ENCODE measurements at places on chromosomes 2 and 18.
A peak's percentile ranks its signal among the peaks of the same experiment; 100 is the strongest.

GRCh38 chr2:235399895-235400294 is 93.9 kb upstream of the AGAP1 start:
- DNase-seq: no peak

GRCh38 chr2:201798252-201798913 is 8.0 kb upstream of the CDK15 start:
- no peak for DNase-seq

GRCh38 chr2:202014318-202014717 is 19.3 kb upstream of the FZD7 start:
- no peak for DNase-seq

DNA sequence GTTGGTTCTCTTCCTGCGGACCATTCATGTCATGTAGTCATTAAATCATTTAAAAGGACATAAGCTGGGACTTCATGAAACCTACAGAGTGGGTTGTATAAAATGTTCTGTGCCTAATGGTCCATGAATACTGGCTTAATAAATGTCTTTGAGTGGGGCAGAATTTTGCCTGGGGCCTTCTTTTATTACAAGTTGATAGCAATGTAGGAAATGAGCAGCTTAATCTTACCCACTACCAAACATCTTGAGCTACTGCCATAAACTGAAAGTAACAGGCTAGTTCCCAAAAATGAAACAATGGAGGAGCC is 130.9 kb downstream of the TMEM17 start:
- no peak for DNase-seq

DNA sequence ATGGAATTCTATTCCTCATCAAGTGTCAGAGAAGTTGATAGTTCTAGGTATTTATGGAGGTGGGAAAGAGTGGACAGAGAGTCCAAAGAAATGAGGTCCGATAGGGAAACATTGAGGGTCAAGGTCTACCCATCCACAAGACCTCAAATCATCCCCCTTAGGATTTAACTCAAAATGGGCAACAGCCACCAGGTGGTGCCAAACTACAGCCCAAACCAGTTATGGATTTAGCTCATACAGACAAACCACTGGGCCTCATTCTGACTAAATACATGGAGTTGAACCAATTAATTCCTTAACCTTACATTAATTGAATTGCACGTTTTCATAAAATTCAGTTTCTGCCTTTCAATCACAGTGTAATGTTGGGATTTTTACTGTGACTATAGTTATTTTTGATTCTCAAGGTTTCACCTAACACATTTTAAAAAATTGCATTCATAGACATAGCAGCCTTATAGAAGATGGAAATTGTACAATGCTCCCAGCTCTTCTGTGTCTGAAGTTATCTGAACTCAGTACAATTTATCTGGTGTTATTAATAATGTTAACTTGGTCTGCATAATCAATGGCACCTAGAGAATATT is 98.2 kb upstream of the HNMT start:
- peak; percentile 54 for DNase-seq

DNA sequence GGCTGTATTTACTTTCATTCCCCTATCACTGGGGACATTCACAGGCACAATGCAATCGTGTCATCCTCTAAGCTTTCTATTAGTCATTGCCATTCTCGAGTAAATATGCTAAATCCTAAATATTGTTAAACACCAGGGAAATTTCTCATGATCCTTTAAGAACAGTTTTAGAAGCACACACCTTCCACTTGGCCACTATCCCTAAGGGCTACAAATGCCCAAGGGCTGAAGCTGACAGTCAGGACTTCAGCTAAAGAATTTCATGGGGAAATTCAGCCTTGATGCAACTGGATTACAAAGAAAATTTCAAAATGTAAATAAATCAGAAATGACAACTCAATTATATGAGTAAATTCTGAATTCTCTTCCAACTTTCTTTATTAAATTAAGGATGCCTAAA is 163.1 kb upstream of the PID1 start:
- no peak for DNase-seq

DNA sequence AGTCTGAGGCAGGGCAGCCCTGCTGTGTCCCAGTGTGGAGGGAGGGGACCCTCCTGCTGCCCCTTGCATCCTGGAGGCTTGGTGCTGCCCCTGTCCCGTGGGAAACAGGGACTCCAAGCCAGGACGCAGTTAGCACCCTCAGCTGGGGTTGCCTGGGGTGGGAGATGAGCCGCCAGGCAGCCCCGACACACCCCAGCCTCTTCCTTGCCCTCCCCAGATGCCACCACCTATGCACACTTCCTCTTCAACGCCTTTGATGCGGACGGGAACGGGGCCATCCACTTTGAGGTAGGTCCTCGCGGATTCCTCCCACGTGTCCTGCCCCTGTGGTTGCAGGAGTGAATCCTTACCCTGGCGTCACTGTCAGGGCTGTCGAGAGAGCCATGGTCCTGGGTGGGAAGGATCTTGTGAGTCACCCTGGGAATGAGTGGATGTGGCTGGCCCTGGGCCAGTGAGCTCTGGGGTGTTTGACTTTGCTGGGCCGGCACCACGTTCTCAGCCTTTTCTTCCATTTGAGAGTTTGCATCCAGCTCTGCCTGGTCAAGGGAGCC is 27.5 kb upstream of the FAHD2A start:
- DNase-seq: no peak

GRCh38 chr18:46310675-46311345 is 206.6 kb downstream of the HAUS1 start:
- DNase-seq: no peak

- no peak for DNase-seq
Observed at GRCh38 chr2:189144700-189145211, 34.8 kb downstream of the COL5A2 start.

DNA sequence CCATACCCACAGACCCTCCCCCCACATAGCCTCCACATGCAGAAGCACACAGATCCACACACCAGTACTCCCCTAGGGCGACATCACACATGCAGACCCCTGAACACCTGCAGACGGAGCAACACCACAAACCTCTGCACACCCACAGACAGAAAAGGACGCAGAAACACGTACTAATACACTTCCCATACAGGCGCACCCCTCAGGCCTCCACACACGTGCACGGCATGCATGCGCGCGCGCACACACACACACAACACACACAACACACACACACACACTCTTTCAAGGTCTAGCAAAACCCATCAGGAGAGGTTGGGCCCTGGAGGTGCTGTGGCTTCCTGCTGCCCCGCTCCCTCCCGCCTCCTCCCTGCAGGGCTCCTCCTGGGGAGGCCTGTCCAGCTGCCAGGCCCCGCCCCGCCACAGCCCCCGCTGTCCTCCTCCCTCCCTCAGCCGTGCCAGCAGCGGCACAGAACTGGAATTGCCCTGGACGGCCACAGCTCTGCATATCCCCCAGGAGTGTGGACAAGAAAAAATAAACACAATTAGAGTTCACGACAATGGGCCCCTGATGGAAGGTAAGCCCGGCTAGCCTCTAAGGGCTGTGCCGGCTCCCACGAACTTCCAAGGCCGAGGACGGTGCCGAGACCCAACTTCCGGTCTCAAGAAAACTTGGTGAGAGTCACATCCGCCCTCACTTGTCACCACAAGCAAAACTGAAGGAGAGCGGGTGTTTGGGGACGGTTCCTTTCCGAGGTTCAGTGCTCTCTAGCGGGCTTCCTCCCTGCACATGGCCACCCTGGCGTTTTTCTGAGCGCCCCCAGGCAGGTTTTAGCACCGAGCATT is 6.8 kb downstream of the ZFP36L2 start:
- no peak for DNase-seq

GRCh38 chr2:241620419-241620769 is 16.6 kb downstream of the THAP4 start:
- DNase-seq: no peak

DNA sequence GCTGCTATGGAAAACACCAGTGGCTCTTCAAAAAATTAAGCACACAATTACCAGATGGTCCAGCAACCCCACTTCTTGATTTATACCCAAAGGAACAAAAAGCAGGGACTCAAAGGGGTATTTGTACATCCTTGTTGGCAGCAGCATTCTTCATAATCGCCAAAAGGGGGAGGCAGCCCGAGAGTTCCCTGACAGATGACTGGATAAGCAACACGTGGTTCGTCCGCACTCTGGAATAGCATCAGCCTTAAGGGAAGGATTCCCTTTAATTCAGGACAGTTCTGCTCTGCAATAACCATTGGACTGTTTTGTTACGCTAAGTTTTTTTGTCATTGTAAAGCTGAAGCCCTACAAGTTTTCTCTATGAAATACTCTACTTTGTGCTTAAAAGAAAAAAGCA is 76.7 kb upstream of the TWIST2 start:
- no peak for DNase-seq

DNA sequence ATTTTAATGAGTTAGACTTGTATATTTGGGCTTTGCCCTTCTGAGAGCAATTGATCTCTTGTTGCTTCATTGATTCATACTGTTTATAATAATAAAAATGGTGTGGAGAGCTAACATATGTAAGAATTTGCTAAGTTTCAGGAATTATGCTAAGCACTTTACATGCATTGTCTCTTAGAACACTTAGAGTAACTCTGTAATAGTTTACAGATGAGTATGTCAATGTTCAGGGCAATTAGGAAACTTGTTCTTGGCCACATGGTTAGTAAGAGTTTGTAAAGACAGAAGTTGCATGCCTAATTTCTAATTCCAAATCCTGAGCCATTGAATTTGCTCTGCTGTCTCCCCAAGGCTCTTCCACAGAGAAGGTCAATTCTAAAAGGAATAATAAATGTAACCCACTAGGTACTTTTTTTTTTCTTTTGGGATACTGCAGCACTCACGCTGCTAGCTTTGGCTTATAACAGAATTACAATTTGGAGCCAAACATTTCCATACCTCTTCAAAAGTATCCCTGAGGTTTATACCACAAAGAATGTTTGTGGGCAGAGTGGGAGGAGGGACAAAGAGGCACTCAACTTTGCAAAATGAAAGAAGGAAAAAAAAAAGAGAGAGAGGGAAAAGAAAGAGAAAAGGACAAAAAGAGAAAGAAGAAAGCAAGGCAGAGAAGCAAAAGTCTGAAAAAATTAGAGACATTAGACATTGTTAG is 232.4 kb downstream of the CALCRL start:
- DNase-seq: no peak

GRCh38 chr2:33528441-33528950 is 52.0 kb downstream of the RASGRP3 start:
- DNase-seq: no peak

DNA sequence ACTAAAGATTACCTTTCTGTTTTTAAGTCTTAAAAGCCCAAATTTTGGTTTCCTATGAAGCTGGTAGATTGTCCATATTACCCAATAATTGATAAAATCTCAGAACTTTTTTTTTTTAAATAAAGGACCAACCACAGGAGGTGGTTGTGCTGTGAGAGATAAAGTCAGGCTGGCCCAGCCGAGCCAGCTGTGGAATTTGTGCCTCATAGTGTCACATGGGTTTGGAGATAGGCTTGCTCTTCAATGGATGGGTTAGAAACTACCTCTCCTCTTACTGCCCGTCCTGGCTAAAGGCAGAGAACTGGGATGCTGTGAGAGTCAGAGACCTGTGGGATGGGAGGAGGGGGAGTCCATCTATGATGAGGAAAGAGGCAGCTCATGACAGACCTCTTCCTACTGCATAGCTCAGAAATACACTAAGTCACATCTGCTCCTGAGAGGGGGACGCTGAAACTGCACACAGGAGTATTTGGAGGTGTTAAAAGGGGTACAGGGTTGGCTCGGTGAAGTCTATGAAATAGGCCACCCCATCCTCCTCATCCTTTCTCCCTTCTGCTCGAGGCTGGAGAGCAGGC is 99.7 kb upstream of the MGAT4A start:
- DNase-seq: no peak

- no peak for DNase-seq
Observed at GRCh38 chr2:70790136-70790828, at the start of gene FIGLA. TSS of gene FIGLA (minus strand) at chr2:70790643. CDS start at chr2:70790638, 5 bp downstream.

DNA sequence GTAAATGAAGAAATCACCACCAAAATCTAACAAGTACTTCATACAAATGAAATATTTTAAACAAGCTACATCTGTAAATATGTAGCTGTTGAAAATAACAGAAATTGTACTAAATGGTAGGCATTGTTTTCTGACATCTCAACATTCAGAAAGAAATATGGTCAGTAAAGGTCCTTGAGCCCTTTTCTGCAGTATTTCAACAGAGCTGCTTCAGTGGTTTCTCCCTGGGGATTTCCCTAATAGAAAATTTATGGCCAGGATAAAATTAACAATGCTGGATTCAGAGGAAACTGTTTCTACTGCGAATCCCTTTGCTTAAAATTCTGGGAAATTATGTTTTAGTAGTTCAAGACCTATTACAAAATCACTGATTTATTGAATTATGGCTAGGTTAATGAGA is 256.6 kb downstream of the PIEZO2 start:
- no peak for DNase-seq

- DNase-seq: no peak
Observed at GRCh38 chr2:45963816-45964215, 312.3 kb downstream of the PRKCE start.

DNA sequence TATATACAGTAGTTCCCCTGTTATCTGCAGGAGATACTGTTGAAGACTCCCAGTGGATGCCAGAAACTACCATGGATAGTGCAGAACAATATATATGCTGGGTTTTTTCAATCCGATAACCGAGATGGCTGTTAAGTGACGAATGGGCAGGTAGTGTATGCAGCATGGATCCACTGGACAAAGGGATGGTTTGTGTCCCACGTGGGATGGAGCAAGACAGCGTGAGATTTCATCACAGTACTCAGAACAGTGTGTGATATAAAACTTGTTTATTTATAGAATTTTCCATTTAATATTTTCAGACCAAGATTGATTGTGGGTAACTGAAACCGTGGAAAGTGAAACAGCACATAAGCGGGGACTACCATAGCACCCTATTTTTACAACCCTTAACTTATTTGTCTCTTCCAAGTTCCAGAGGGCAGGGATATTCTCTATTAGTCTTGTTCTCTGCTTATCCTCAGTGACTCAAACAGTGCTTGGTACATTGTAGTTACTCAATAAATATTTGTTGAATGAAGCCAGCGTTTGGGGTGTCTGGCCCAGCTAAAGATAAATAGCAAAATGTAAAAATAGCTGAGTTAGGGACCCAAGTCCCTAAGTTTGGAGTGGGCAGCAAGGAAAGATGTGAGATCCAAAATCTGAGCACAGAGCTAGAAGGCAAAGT is 50.0 kb downstream of the RHBDD1 start:
- no peak for DNase-seq

DNA sequence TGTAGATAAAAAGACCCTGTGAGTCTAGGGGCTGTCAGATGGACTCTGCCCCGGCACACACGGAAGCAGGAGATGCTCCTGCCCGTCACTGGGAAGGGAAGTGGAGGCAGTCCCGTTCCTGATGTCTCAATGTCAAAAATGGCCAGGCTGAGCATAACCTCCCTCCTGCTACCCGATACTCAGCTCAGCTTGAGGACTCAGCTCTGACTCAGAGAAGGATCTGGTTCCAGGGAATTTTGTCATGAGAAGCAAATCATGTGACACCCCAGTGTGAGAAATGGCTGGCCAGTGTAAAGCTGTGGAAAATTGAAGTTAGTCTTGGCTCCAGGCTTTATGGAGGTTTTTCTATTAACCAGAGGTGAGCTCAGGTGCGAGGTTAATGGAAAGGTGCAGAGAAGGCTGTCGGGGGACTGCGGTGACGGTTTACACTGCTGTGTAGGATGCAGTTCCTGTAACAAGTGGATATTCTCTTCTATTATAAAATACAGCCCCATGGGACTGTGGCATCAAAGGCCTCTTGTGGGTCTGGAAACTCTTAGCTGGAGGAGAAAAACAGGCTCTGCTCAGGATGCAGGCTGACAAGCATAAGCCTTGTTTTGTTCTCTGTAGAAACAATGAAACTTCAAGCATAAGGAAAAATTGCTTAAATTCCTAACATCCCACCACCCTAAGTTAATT is 24.7 kb upstream of the AGAP1 start:
- no peak for DNase-seq

Data from NCI-H1436 (cell line).